ENCODE measurements at places on chromosomes 7 and 10.

DNA sequence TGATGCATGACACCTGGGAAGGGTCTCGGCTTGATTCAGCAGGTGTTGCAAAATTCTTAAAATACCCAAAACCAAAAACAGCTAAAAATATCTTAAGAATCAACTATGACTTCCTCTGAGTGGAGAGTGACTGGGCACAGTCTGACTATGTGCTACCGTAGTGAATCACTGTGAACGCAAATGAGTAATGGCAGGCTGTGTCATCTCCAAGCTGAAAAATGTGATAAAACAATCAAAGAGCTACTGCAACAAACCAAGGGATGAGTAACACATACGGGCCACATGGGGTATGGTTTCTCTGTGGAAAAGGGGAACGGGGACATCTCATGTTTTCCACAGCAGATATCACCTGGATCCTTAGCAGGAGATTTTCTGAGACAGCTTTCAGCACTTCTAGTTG is 127.5 kb downstream of the ABCA13 start:
- DNase-seq, result no peak

- no peak for DNase-seq
Measured at GRCh38 chr10:71757399-71757922, 15.9 kb downstream of the VSIR start.

GRCh38 chr7:46432708-46433107 is 511.6 kb upstream of the IGFBP3 start:
- no peak for DNase-seq

DNA sequence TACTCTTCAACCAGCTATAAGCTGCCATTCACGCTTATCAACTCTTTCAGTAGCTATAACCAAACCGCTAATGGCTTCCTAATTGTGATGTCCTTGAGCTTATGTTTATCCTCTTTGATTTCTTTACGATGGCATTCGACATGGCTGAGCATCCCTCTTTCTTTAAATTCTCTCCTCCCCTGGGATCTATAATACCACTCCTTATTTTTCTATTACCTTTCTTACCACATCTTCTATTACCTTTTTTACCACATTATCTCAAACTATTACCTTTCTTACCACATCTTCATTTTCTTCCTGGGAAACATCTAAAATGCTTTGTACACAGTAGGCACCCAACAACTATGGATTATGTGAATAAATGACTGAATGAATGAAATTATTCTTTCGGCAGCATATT is 13.1 kb downstream of the ZCWPW1 start:
- DNase-seq, result no peak
